Transverse colon (tissue), 4 donors: ENCODE measurements at places on chromosomes 16 and 17. TPM values are rescaled to one million over a fixed set of nuclear protein-coding genes. Genes with fewer than 3 reads are reported as not detected.

DNA sequence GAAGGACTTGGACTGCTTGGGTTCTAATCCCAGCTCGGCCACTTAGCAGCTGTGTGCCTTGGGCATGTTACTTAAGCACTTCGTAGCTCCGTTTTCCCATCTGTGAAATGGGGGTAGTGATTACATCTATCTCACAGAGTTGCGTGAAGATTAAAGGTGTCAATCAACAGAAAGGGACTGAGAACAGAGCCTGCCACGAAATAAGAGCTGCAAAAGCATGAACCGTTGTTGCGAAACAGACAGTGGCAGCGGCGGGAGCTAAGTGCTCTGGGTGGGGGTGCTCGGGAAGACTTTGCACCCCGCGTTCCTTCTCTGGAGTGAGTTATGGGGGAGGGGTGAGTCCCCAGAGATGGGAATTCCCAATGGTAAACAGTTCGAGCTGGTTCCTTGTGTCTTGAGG, 79.6 kb upstream of the LHX1 start:
- no peak overlapping the region for H3K27ac ChIP-seq
- no peaks in the 10 kb centered on the region for H3K4me1 ChIP-seq
- H3K27me3 ChIP-seq = peaks cover 40% of the 10 kb centered on the region
- DNase-seq = no peak

EXOC7 gene
- 97.2 TPM for total RNA-seq

- no peaks in the 10 kb centered on the region for H3K27me3 ChIP-seq
- H3K36me3 ChIP-seq = no peaks in the 10 kb centered on the region
- no peak for DNase-seq
- no peak overlapping the region for H3K4me3 ChIP-seq
- no peak overlapping the region for H3K27ac ChIP-seq
Observed at GRCh38 chr16:81337097-81337496, 22.3 kb downstream of the GAN start.

HBM gene
- total RNA-seq = not detected

DNA sequence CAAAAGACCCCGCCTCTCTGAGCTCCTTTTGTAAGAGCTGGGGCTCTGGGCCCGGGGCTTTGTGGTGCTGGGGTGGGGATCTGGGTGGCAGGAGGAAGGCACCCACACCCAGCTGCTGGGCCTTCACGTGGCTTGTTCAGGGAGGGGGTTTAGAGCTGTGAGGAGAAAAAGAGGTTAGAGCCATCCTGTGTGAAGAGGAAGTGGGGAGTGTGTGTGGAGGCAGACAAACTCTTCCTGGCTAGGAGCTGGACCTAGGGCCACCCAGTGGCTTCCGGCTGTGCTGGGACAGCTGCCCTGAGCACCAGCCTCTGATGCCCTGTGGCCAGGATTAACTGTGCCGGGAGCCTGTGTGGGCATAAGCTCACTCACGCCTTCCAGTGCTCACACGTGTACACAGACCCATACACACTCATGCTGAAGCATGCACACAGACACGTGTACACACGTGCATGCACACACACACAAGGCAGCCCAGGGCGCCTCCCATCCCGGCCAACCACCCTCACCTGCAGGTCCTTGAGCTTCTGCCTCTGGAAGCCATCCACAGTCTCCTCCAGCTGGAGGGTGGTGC, 7.4 kb downstream of the CIBAR2 start:
- H3K27ac ChIP-seq = no peak overlapping the region
- peak; percentile 21 for DNase-seq
- no peaks in the 10 kb centered on the region for H3K27me3 ChIP-seq
- no peaks in the 10 kb centered on the region for H3K36me3 ChIP-seq

TMC5 gene
- total RNA-seq = 94.6 TPM

DNAI2 gene
- total RNA-seq = not detected

DNA sequence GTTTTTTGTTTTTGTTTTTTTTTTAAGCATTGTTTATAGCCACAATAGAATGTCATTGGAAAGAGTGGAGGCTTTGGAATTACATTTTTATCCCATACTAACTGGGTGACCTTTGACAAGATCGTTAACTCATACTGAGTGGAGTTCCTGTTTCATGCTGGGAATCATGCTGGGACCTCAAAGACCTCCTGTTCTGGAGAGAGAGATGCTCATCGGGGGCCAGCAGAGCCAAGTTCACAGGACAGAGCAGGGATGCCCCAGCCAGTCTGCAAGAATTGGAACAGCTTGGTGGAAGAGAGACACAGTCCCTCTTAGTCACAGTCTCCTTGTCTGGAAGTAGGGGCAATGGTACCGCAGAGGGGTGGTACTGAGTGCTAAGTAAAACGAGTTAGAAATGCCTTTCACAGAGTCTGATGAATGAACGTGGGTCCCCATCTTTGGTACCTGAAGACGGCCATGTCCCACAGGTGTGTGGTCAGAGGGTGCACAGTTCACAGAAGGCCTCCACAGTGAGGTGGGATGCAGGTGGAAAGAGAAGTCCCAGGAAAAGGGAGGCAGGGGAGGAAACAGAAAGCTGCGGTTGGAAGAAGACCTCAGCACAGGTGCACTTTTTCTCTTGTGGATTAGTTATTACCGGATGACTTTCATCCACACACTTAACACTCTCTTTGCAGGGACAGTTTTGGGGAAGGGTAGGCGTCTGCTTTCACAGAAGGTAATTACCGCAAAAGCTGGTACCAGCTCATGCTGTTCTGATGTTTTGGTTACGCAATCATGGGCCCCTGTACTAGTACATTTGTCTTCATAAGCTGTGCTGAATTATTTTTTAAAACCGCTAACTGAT, 147.8 kb downstream of the PRKCA start:
- no peak overlapping the region for H3K27ac ChIP-seq
- peaks cover 11% of the 10 kb centered on the region for H3K4me1 ChIP-seq
- no peak for DNase-seq
- no peaks in the 10 kb centered on the region for H3K27me3 ChIP-seq
- H3K36me3 ChIP-seq = no peaks in the 10 kb centered on the region
- no peak overlapping the region for H3K4me3 ChIP-seq

DNA sequence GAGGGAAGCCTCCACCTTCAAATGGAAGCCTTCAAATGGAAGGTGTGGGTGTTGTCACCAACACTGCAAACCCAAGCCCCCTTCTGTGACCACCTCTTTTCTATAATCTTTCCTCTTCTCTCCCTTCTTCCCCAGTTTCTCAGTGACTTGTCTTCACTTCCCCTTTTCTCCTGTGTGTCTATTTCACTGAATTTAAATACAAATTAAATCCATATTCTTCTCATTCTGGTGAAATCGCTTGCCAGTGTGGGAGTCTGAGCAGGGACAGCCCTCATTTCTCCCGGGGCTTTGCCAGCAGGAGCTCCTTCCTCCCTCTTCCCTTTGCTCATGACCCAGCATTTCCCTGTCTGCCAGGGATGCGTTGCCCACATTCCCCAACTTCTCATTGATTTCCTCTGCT, 6.4 kb upstream of the ITGAX start:
- no peaks in the 10 kb centered on the region for H3K36me3 ChIP-seq
- no peaks in the 10 kb centered on the region for H3K4me1 ChIP-seq

DNA sequence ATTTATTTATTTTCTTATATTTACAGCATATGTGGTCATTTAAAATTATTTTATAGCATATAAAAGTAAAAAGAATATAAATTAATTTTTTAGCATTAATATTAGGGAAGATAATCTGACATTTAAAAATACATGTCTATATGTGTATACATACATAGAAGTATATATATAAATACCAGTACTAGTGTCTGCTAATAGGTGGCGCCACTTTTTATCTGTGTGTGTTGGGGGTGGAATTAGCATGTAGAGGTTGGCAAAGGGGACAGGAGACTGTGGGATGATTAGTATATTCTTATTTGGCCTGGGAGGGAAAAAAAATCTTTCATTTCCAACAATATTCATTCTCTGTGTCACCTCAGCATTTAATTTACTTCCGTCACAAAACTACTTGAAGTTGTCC, 359.1 kb downstream of the WWOX start:
- H3K27me3 ChIP-seq = no peaks in the 10 kb centered on the region
- no peak overlapping the region for H3K27ac ChIP-seq
- DNase-seq = no peak
- H3K36me3 ChIP-seq = no peaks in the 10 kb centered on the region
- H3K4me3 ChIP-seq = no peak overlapping the region
- peaks cover 24% of the 10 kb centered on the region for H3K4me1 ChIP-seq

GRCh38 chr17:13671771-13672170, 70.0 kb upstream of the HS3ST3A1 start:
- H3K27me3 ChIP-seq = no peaks in the 10 kb centered on the region
- no peak overlapping the region for H3K27ac ChIP-seq
- no peaks in the 10 kb centered on the region for H3K36me3 ChIP-seq
- H3K4me1 ChIP-seq = no peaks in the 10 kb centered on the region
- no peak for DNase-seq

DNA sequence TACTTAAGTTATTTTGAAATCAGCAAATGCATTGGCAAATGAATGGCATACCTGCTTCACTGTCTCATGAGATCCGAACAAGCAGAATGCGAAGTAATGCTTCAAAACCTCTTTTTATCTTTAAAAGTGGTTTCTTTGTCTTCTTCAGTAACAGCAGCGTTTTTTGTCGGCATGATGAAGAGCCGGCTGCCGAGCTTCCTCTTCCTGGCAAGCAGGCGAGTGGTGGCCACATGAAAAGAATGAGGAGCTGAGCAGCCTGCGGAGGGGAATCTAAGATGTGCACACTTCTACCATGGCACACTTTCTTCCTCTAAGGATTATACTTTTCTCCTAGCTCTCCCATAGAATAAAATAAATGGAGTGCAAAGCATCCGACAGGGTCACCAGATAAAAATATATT, 42.4 kb upstream of the AKTIP start:
- H3K4me1 ChIP-seq = peaks cover 9% of the 10 kb centered on the region
- no peak overlapping the region for H3K4me3 ChIP-seq
- no peak for DNase-seq
- no peak overlapping the region for H3K27ac ChIP-seq
- H3K27me3 ChIP-seq = peaks cover 10% of the 10 kb centered on the region

GRCh38 chr16:18979936-18980335, 3.8 kb upstream of the TMC7 start:
- H3K4me3 ChIP-seq = no peak overlapping the region
- peaks cover 7% of the 10 kb centered on the region for H3K27me3 ChIP-seq
- H3K36me3 ChIP-seq = no peaks in the 10 kb centered on the region
- no peak overlapping the region for H3K27ac ChIP-seq

CTF1 gene
- total RNA-seq = 0.82 TPM

SNAI3 gene
- total RNA-seq = 2.9 TPM

FNDC8 gene
- total RNA-seq = not detected

- peak; percentile 81 for DNase-seq
- no peaks in the 10 kb centered on the region for H3K36me3 ChIP-seq
- H3K27me3 ChIP-seq = peaks cover 8% of the 10 kb centered on the region
- peak overlapping the region; percentile 36 for H3K4me3 ChIP-seq
Observed at GRCh38 chr16:31487720-31488467, 5.0 kb downstream of the SLC5A2 start.

CASKIN1 gene
- total RNA-seq = under 0.01 TPM

FOXC2 gene
- not detected for total RNA-seq

GALR2 gene
- total RNA-seq = 1.9 TPM

USP10 gene
- total RNA-seq = 56.8 TPM

KIF18B gene
- total RNA-seq = 1.7 TPM

TNFRSF13B gene
- total RNA-seq = not detected

DNA sequence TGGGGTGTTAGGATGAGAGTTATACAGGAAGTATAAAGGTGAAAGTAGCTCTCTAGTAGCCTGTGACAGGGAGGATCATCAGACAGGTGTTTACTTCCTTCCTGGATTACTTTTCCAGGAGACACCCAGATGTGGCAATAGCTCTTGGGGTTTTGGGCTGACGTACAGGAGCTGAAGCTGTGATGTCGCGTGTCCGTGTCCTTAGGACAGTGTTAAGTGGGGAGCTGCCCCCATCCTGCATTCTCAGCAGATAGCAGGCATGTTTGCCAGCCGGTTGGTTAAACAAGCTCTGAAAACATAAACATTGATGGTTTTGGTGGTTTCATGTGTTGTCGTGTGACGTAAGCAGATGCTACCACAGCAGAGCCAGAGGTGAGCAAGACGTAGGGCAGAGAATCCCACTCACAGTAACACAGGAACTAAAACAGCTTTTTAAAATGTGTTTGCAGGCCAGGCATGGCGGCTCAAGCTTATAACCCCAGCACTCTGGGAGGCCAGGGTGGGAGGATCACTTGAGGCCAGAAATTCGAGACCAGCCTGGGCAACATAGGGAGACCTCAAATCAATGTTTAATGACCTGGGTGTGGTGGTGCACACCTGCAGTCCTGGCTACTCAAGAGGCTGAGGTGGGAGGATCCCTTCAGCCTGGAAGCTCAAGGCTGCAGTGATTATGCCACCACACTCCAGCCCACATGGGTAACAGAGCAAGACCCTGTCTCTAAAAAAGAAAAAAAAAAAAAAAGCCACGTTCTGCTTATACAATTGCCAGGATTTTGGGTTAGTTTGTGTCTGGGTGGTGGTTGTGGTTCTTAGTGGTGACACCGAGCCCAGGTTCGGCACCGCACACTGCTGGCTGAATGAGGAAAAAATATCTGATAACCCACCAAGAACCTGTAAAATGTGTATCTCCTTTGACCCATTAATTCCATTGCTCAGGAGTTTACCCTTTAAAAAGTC, 18.2 kb upstream of the IL17C start:
- no peaks in the 10 kb centered on the region for H3K27me3 ChIP-seq
- H3K4me3 ChIP-seq = no peak overlapping the region
- H3K27ac ChIP-seq = peak overlapping the region; percentile 33
- peak; percentile 47 for DNase-seq

DNA sequence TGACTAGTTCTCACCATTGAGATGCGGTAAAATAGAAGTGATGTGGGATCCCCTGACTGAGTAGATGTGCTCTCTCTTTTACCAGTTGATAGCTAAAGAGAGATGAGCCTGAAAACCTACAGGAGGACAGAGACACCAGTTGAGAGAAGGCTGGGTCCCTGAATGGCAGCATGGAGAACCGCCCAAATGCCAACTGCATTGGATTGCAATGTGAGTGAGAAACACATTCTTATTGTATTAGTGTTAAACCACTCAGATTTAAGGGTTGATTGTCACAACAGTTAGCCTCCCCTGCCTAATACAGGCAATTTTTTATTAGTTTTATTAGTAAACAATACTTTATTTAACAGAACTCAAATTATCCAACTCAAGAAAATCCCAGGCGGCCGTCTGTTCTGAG, 61.2 kb downstream of the SPACA3 start:
- no peaks in the 10 kb centered on the region for H3K4me1 ChIP-seq
- H3K36me3 ChIP-seq = no peaks in the 10 kb centered on the region
- H3K4me3 ChIP-seq = no peak overlapping the region
- no peak overlapping the region for H3K27ac ChIP-seq
- H3K27me3 ChIP-seq = peaks cover 10% of the 10 kb centered on the region
